ENCODE measurements at places on chromosomes 16 and 17.

DNA sequence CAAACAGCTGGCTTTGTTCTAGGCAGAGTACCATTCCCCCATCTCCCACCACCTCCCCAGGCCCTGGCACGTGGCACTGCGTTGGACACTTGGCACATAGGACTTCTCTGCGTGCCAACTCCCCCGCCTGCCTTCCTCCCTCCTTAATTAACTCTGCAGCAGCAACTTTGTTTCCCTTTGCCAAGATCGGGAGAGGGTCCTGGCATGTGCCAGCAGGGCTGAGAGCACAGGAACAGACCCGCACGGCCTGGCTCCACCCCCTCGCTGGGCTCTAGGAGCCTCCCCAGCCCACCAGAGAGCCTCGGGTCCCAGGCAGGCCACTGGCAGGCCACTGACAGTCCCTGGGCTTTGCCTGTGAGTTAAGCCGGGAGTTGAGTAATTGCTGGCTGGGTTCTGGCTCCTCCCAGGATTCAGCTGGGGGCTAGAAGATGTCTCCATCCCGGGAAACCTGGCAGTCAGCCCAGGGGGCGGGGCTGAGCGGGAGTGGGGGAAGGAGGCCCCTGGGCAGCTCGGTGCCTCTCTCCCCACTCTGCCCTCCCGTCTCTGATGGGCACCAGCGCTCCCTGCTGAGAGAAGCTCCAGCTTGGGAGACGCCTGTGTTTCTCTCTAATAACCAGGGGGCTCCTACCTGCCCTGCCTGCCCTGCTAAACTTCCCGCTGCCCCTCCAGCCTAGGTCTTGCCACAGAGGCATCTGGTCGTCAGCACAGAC is 224.0 kb upstream of the TNRC6C start:
- DNase-seq, result no peak

- DNase-seq, result no peak
Observed at GRCh38 chr17:36001110-36001771, at the start of gene CCL15. Gene CCL15 (minus strand): TSS chr17:36001553. CDS start chr17:36001492, 61 bp downstream.

DNA sequence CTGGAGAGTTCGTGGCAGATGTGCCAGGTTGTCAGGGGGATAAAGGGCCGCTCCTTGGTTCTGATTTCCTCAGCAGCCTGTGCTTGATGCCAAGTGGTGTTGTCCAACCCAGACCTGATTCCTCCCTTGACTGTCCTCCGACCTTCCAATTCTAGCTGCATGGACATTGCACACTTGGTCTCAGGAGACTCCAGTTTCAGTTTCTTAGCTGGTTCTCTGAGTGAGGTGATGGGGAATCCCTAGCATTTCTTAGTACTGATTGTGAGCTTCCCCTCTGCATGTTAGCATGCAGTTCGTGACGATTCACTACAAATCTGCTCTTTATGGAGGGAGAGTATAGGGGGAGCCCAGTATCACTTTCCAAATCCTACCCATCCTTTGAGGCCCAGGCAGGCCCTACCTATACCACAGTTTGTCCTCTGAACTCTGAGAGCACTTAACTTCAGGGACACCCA is 12.4 kb upstream of the CCR7 start:
- no peak for DNase-seq

- no peak for DNase-seq
Observed at GRCh38 chr16:8388684-8389083, 201.6 kb downstream of the TMEM114 start.

- DNase-seq, result no peak
Observed at GRCh38 chr17:9905902-9906301, 831 bp upstream of the RCVRN start.

DNA sequence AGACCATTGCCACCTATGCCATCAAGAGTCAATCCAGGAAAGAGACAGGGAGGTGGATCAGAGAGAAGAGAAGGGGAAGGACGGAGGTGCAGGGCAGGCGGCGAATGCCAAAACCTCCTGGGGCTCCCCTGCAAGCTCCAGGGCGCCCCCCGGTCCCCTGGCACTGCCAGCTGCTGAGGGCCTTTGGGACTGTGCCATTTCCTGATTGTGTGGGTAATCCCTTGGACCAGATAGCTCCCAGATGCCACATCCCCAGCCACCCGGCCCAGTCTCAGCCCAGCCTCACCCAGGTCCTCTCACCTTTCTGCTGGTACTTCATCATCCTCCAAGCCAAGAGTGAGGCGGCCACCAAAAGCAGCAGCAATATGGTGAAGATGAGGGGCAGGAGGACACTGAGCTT is 14.7 kb downstream of the CD300LF start:
- no peak for DNase-seq

- no peak for DNase-seq
Observed at GRCh38 chr17:49582055-49582722, 6.5 kb downstream of the NXPH3 start.
